HTR-8/SVneo (cell line): ENCODE measurements at places on chromosomes 13 and 19.

DNA sequence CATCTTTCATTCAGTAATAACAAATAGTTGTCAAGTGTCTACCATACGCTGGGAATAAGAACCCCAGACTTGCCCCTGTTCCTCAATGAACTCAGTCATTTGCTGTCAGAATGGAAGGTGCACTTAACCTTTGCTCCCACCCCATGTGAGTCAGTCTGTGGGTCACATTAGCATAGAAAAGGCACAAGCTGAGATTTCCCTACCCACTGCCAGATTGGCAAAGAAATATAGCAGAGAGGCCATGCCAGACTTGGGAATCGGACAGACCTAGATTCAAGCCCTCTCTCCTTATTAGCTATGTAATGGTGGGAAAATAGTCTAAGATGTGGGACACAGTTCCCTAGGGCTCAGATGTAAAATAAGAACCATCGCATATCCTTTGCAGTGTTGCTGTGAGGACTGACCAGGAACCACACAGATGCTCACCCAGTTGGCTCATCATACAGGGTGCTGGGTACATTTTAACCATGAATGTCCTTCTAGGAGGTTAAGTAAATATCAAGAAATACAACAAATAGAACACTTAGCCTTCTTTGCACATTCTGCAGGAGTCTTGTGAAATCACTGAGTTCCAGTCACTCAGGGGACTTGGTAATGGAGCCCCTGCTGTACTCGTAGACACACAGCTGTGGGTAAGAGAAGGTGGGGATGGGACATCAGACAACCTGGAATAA lies 218.2 kb downstream of the FGF14 start:
- no peak for DNase-seq

GRCh38 chr19:11165486-11166030 lies 10.0 kb upstream of the SPC24 start:
- DNase-seq: no peak

DNA sequence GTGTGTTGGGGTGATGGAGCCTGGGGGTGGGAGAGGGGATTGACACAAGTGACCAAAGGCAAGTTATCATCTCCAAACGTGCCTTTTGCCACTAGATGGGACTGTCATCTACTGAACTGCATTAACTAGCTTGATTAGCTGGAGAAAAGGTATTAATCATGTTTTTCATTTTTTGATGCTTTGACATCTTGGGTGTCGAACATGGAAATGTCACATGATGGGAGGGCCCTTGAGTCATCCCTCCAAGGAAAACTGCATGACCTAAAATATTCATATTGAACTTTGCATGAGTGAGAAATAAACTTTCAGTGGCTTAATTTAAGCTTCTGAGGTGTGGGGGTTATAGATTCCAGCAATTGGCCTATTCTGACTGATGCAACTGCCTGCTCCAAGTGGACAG lies 73.3 kb downstream of the ALOX5AP start:
- no peak for DNase-seq

GRCh38 chr19:5805462-5806132 lies 730 bp downstream of the NRTN start:
- peak; percentile 60 for DNase-seq

GRCh38 chr19:48933382-48933932 lies at the start of gene DHDH:
TSS of gene DHDH (plus strand) at chr19:48933699. CDS start at chr19:48933722, 23 bp downstream.
- peak; percentile 86 for DNase-seq

GRCh38 chr19:2270157-2270422 lies 11.9 kb downstream of the PEAK3 start:
- DNase-seq: no peak

DNA sequence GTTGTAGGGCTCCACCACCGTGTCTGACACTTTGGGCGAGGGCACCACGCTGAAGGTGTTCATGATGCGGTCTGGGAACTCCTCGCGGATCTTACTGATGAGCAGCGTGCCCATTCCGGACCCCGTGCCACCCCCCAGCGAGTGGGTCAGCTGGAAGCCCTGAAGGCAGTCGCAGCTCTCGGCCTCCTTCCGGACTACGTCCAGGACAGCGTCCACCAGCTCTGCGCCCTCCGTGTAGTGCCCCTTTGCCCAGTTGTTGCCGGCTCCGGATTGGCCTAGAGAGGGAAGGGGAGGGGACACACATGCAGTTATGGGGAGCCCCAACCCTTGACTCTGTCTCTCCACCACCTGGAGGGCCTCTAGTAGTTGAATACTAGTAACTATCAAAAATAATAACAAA lies 6.2 kb downstream of the TUBB4A start:
- no peak for DNase-seq

- no peak for DNase-seq
Observed at GRCh38 chr19:29503140-29503758, 22.5 kb upstream of the VSTM2B start.

GRCh38 chr13:44199627-44200207 lies 173.9 kb upstream of the SERP2 start:
- no peak for DNase-seq

DNA sequence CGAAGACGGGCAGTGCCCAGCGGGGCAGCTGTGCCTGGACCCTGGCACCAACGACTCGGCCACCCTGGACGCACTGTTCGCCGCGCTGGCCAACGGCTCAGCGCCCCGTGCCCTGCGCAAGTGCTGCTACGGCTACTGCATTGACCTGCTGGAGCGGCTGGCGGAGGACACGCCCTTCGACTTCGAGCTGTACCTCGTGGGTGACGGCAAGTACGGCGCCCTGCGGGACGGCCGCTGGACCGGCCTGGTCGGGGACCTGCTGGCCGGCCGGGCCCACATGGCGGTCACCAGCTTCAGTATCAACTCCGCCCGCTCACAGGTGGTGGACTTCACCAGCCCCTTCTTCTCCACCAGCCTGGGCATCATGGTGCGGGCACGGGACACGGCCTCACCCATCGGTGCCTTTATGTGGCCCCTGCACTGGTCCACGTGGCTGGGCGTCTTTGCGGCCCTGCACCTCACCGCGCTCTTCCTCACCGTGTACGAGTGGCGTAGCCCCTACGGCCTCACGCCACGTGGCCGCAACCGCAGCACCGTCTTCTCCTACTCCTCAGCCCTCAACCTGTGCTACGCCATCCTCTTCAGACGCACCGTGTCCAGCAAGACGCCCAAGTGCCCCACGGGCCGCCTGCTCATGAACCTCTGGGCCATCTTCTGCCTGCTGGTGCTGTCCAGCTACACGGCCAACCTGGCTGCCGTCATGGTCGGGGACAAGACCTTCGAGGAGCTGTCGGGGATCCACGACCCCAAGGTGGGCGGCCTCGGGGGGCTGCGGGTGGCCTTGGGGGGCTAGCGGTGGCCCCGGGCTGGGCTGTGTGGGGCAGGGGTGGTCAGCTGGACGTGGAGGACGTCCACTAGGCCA lies 4.8 kb downstream of the GRIN3B start:
- DNase-seq: no peak

GRCh38 chr13:47076500-47076899 lies 179.6 kb upstream of the HTR2A start:
- no peak for DNase-seq

GRCh38 chr19:3047496-3048189 lies 14.7 kb downstream of the TLE5 start:
- no peak for DNase-seq

- DNase-seq: peak; percentile 84
Observed at GRCh38 chr19:13172346-13173138, 22.3 kb downstream of the IER2 start.

- DNase-seq: no peak
Observed at GRCh38 chr19:17716309-17716929, 2.9 kb upstream of the MAP1S start.

DNA sequence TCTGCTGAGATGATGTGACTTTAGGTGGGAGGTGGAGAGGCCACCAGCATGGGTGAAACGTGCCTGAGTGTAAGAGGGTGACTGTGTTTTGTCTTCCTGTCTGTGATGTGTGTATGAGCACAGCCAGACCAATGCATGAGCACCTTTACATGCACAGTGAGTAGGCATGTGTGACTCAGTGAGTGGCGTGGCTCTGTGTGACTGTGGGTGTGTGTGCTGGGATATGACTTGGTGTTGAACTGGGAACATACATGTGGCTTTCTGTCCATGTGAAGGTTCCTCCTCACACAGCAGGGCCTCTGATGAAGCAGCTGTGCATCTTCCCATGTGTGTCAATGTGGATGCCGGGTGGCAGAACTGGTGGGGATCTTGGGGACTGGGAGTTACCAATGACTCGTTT lies 19.9 kb upstream of the LGALS13 start:
- DNase-seq: no peak

DNA sequence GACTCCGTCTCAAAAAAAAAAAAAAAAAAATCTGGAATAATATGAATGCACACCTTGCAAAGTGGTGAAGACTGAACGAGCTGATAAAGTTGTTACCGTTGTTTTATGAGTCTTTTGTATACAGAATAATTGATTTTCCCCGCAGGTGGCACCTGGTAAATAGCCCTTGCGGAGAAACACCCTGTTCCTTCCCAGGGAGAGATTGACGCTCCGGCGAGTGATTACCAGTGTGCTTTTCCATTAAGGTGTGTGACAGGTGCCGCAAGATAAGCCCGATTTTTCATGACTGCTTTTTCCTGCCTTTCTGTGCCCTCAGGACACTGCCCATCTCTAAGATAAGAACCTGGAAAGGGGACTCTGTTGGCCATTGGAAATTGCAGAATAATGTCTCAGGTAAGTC lies 943 bp downstream of the ZNF302 start:
- DNase-seq: no peak

- DNase-seq: no peak
Observed at GRCh38 chr13:48647625-48648024, 6.1 kb upstream of the CYSLTR2 start.

DNA sequence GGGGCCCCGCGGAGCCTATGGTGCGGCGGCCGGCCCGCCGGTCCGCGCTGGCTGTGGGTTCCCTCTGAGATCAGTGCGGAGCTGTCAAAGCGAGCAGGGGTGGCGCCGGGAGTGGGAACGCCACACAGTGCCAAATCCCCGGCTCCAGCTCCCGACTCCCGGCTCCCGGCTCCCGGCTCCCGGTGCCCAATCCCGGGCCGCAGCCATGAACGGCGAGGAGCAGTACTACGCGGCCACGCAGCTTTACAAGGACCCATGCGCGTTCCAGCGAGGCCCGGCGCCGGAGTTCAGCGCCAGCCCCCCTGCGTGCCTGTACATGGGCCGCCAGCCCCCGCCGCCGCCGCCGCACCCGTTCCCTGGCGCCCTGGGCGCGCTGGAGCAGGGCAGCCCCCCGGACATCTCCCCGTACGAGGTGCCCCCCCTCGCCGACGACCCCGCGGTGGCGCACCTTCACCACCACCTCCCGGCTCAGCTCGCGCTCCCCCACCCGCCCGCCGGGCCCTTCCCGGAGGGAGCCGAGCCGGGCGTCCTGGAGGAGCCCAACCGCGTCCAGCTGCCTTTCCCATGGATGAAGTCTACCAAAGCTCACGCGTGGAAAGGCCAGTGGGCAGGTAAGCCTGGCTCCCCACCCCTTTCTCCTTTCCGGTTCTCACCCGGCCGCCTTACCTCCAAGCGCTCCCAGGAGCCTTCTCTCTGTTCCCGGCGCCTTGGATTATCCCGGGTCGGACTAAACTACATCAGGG lies at the start of gene PDX1:
Gene PDX1, plus strand, starts transcription at position 67 of the 743 bp plus-strand sequence. Its CDS starts 139 bp downstream, at position 206.
- DNase-seq: peak; percentile 8

DNA sequence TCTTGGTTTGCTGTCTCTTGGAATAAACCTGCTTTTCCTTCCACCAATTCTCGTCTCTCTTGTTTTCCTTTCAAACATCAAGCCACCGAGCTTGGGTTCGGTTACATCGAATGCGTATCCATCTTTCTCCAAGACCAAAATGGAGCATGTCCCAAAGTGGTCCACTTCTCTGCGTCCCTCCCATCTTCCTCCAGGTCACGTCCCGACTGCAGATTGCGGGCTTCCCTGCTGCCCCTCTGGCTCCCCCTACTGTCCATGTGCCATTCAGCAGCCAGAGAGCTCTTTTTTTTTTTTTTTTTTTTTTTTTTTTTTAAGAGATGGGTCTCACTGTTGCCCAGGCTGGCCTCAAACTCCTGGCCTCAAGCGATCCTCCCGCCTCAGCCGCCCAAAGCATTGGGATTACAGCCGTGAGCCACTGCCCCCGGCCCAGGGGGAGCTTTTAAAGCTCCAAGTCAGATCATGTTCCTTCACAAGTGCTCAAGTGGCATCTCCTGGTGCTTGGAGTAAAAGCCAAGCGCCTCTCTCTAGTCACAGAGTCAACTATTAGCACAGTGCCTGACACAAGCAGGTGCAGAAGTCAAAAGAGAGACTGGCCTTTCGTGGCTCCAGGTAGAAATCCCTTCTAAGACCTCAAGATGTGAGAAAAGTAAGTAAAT lies 10.0 kb downstream of the COL5A3 start:
- peak; percentile 89 for DNase-seq

GRCh38 chr13:50080203-50080910 lies 65.1 kb downstream of the KCNRG start:
- DNase-seq: no peak
